Activated T-cell treated with anti-CD3 and anti-CD28 coated beads for 1 hour (primary cell): ENCODE measurements at places on chromosomes 3 and 15.

DNA sequence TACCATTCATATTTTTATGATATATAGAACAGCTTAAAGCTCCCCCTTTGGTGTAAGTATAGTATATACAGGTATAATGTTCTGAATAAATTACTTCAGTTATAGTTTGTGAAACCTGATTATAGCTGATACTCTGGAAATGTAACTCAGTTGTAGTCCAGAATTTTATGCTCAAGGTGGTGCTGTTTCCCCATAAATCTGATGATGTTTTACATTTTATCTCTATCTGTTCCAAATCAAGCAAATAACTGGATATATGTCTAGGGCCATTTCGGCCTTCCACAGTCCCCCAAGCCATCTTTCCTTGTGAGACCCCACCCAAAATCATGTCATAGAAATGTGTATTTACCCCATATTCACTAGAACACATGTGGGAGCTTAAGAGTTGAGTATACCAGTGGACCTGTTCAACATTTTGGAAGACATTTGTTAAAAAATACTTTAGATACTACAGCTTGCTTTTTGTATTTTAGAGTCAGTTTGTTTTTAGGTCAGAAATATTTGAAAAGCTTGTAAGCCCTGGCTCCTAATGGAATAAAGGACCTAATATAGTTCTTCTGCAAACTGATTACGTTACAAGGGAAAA lies 107.1 kb downstream of the ATG7 start:
- DNase-seq: no peak

- DNase-seq: peak; percentile 25
Observed at GRCh38 chr3:57164657-57165573, at the start of gene IL17RD. Gene IL17RD, minus strand, starts transcription at chr3:57165353. Its CDS starts 67 bp downstream, at chr3:57165286.

GRCh38 chr15:38163658-38164057 lies 89.0 kb upstream of the SPRED1 start:
- DNase-seq: no peak

DNA sequence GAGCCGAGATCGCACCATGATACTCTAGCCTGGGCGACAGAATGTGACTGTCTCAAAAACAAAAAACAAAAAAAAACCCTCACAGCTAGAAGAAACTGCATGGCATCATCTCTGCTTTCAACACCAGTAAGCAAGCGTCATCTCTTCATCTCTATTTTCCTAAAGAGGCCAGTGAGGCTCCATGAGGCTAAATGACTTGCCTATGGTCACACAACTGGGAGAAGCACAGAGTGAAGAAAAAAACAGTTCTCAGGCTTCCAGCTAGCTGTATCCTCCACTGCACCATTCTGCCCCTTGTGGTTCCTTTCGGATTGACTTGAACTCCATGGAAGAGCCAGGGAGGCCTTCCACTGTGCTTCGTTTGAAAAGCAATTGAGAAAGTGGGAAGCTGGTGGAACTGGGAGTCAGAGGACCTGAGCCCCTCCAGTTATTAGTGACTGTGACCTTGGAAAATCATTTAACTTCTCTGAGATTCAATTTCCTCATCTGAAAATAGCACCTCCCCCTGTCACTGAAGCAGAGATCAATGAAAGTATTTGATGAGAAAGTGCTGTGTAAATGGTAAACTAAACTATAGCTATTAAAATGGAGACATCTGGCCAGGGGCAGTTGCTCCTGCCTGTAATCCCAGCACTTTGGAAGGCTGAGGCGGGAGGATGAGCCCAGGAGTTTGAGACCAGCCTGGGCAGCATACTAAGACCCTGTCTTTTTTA lies 32.1 kb upstream of the DENND4A start:
- no peak for DNase-seq

DNA sequence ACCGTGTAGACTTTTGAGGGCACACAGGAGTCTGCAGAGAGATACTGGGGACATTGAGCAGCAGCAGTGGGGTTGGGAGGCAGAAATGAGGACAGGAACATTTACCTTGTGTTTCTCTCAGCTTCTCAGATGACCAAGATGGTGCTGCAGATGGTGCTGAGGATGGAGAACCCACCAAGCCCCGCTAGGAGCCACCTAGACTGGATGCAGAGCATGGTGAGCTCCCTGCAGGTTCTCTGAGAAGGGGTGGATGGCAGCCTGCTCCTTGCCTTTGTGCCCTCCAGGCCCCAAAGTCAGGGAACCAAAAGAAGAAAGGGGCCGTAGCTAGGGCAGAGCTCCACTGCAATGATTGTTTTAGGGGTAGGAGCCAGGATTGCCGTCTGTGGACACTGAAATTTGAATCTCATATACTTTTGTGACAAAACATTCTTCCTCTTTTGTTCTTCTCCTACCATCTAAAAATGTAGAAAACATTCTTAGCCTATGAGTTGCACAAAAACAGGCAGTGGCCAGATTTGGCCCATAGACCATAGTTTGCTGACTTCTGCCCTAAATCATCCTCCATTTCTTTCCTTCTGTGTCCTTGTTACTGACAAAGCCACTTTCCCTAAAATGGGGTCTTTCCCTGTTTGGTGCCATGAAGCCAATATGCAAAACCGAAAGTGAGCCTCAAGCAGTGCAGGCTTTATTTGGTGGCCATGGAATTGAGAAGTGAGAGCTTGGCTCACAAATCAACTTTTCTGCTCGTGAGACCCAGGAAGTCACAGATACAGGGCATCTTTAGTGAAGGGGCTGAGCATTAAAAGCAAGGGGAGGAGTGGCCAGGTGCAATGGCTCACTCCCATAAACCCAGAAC lies 11.9 kb upstream of the MUC20 start:
- no peak for DNase-seq

- no peak for DNase-seq
Observed at GRCh38 chr3:24540821-24541220, 46.2 kb upstream of the THRB start.

GRCh38 chr3:15819576-15819975 lies 21.8 kb upstream of the ANKRD28 start:
- DNase-seq: no peak

DNA sequence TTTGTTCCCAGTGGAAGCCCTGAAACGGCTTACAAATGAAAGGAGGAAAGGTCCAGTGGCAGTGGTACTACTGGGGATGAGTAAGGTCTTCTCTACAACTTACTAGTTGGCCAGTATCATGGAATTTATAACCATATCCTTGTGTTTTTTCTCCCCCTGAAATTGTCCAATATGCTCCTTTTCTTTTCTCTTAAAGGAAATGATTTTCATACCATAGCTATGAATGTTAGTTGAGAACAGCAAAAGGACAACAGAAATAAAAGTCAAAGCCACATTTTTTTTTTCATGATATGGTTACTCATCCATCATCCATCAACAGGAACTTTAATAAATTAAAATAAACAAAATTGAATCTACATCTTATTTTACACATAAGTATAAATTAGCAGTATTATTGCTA lies 450.4 kb downstream of the MFSD1 start:
- DNase-seq: no peak

DNA sequence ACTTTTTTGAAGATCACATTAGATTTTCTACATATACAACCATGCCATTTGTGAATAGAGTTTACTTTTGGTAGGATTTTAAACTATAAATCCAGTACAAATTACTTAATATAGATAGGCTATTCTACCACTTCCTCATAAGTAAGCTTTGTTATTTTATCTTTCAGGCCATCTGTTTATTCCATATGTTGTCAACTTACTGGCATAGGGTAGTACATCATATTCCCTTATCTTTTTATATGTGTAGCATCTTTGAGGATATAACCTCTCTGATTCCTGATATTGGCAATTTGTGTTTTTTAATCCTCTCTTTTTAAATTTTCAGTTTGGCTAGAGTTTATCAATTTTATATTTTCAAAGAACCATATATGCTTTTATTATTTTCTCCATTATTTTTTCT lies 515.4 kb downstream of the DIPK2A start:
- no peak for DNase-seq

DNA sequence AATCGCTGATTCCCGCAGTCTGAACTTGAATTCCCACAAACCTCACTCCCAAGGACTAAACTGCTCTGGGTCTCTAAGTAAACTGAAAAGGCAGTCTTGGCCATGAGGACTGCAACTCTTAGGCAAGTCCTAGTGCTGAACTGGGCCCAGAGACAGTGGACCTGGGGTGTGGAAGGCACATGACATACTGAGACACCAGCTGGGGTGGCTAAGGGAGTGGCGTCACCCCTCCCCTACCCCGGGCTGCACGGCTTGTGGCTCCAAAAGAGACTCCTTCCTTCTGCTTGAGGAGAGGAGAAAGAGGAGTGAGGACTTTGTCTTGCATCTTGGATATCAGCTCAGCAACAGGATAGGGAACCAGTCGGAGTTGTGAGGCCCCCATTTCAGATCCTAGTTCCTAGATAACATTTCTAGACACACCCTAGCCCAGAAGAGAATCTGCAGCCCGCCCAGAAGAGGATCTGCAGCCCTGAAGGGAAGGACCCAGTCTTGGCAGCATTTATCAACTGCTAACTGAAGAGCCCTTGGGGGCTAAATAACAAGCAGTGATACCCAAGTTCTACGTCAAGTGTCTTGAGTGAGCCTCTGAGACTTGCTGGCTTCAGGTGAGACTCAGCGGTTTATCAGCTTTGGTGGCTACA lies 110.7 kb upstream of the C3orf80 start:
- no peak for DNase-seq

- DNase-seq: no peak
Observed at GRCh38 chr15:100113351-100114080, 228.3 kb downstream of the ADAMTS17 start.

DNA sequence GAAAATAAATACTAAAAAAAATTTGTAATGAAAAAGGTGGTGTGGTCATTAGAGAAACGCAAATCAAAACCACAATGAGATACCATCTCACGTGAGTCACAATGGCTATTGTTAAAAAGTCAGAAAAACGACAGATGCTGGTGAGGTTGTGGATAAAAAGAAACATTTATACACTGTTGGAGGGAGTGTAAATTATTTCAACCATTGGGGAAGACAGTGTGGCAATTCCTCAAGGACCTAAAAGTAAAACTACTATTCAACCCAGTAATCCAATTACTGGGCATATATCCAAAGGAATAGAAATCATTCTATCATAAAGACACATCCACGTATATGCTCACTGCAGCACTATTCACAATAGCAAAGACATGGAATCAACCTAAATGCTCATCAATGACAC lies 120.3 kb downstream of the MYO9A start:
- no peak for DNase-seq

GRCh38 chr3:100440895-100441294 lies 39.6 kb downstream of the LNP1 start:
- no peak for DNase-seq
